ENCODE measurements at places on chromosomes 3 and 15.
A peak's percentile ranks its signal among the peaks of the same experiment; 100 is the strongest.

GRCh38 chr3:70179111-70179510 lies 133.3 kb downstream of the MDFIC2 start:
- DNase-seq, result no peak

DNA sequence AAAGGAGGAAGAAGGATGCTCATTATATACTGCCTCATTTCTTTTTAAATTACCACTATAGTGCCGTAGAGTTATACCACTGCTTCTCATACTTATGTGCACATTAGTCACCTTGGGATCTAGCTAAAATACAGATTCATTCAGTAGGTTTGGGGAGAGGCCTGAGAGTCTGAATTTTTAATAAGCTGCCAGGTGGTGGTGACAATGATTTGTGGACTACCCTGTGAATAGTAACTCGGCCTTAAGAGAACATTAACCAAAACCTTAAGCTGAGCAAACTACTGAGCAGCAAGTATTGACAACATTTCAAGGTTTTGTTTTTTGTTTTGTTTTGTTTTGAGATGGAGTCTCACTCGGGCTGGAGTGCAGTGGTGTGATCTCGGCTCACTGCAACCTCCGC lies 19.8 kb downstream of the UBA5 start:
- DNase-seq, result no peak

DNA sequence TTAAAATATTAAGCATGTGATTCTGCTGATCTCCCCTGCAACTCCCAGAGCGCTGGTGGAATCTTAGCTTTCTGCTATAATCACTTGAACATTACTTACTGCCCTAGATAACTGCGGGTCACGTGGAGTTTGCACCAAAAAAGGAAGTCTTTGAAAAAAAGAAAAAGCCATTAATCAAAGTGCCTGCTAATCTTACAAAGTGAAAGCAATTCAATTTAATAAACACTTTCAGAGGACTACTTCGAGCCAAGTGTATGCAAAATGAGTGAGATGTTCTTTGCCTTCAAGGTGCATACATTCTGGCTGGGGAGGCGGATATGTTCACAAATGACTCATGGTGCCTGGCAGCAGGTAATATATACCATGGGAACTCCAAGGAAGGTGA lies 109.9 kb upstream of the GAP43 start:
- DNase-seq, result no peak

DNA sequence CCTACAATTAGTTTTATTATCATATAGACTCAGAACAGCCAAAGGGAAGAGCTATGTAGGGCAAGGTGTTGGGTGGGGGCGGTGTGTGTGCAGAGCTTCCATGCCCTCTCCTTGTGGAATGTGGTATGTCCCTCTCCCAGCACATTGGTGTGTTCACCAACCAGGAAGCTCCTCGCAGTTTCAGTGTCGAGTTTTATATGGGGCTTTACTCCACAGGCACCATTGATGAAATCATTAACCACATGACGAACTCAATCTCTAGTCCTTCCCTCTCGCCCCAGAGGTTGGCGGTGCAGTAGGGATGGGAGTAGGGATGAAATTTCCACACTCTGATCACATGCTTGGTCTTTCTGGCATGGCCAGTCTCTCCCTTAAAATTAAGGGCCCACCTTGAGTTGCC lies 13.6 kb upstream of the SRP14 start:
- DNase-seq, result no peak

DNA sequence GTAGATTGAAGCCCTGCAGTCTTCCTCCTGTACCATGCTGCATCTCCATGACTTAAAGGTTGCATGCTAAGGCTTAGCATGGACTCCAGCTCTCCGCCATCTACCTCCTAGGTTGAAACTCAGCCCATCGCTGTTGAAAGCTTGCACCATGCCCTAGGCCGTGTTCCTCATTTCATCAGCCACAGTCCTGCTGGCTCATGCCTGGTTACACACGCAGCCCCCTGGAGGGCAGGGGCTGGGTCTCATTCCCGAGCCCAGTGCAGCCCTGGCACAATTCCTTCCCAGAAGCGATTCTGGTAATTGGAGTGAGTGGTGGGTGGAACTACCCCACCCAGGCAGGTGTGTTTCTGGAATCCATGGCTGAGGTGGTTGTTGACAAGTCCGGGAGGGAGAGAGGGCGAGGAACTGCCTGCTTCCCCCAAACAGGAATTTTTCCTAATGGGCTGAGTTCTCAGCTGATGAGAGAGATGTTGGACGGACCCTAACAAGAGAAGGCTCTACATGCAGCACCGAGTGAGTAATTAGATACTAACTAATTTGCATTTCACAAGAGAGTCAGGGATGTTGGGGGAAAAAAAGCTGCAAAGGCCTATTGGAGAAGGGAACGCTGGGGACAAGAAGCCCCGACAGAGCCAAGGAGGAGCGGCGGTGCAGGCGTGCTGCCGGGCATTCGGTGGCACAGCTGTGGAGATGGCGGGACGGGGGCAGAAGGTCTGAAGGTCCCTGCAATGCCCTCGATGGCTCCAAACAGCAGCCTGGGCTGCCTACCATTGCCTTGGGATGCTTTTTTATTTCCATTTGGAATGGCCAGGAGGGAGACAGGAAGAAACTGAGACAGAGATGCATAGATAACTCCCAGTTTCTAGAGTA lies 92.3 kb upstream of the TLE3 start:
- DNase-seq, result no peak

- peak; percentile 64 for DNase-seq
Measured at GRCh38 chr3:173371848-173372487, 25.6 kb upstream of the NLGN1 start.

GRCh38 chr15:61915640-61916039 lies 144.6 kb downstream of the VPS13C start:
- DNase-seq, result no peak

DNA sequence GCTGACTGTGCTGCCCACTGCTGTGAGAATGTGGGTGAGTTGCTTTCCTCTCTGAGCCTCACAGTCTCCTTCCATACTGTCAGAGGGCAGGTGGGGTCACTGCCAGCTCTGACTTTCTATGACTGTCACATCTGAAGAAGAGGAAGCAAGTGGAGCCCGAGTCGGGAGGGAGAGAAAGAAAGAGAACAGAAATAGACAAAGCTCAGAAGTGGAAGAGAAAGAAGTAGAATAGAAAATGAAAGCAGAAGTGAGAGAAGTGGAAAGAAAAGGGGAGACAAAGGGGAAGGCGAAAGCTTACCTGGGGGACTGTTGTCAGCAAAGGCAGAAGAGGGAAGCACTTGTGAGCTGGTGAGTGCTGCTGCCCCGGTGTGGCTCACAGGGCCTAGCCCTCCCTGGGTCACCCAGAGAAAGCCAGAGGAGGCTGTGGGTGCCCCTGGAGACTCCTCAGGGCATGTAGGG lies 57.9 kb downstream of the EPHB1 start:
- DNase-seq, result no peak

GRCh38 chr15:80978685-80979329 lies 10.8 kb downstream of the MESD start:
- no peak for DNase-seq

GRCh38 chr3:23949784-23950183 lies 4.7 kb downstream of the NR1D2 start:
- no peak for DNase-seq

DNA sequence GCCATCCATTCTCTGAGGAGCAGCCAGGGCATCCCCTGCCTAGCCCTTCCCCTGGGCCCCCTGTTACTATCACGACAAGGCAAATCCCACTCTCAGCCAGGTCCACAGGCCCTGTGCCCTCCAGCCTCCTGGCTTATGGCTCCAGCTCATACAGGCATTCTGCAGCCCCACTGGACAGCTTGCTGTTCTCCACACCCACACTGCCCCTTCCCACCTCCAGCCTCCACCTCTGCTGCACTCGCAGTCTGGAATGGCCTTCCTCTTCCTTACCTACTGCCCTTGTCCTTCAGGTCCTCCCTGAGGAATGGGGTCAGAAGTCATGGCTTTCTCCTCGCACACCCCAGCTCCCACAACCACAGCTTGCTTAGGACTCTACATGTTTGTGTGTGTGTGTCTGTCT lies 40.4 kb downstream of the CCDC33 start:
- no peak for DNase-seq

DNA sequence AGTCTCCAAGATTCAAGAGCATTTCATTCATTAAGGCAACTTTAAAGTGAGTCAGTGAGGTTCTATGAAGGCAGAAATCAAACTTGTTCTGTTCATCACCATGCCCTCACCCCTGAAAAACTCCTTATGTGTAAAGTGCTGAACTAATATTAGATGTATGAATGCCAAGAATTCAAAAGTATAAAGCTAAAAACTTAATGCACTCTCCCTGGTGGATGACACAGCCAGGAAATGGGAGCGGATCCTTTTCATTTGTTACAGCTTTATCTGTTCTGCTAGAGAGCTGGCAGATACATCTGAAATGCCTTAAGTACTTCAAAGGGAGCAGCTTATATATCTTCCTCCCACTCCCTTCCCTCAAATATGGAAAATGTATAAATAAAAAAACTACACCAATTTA lies 8.2 kb downstream of the TXNRD3 start:
- no peak for DNase-seq

DNA sequence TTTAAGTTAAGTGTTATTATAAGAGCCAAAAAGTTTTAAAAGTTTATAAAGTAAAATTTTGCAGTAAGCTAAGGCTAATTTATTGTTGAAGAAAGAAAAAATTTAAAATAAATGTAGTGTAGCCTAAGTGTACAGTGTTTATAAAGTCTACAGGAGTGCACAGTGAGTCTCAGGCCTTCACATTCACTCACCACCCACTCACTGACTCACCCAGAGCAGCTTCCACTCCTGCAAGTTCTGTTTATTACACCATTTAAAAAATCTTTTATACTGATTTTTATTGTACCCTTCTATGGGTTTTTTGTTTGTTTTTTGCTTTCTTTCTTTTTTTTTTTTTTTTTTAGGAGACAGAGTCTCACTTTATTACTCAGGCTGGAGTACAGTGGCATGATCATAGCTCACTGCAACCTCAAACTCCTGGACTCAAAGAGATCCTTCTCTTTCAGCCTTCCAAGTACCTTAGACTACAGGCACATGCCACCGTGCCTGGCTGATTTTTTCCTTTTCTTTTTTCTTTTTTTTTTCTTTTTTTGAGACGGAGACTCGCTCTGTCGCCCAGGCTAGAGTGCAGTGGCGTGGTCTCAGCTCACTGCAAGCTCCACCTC lies 25.9 kb downstream of the CSTA start:
- no peak for DNase-seq

GRCh38 chr3:23800731-23801130 lies 5.0 kb upstream of the UBE2E1 start:
- DNase-seq, result no peak

GRCh38 chr3:128320551-128321340 lies 145.9 kb downstream of the DNAJB8 start:
- DNase-seq, result no peak

DNA sequence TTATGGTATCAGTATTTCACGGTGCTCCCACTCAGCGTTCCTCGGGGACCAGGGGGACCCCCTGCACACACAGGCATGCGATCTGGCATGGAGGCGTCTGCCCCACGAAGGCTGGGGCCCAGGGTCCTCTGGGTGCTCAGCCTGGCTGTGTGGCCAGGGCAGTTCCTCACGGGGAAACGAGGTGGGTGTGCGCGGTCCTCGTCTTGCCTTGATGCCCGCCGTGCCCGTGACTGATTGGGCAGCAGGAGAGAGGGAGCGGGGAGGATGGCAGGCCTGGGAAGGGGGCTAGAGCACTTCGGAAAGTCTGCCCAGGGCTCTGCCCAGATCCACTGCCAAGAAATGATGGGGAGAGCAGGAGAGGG lies 10.9 kb downstream of the LINGO1 start:
- no peak for DNase-seq

DNA sequence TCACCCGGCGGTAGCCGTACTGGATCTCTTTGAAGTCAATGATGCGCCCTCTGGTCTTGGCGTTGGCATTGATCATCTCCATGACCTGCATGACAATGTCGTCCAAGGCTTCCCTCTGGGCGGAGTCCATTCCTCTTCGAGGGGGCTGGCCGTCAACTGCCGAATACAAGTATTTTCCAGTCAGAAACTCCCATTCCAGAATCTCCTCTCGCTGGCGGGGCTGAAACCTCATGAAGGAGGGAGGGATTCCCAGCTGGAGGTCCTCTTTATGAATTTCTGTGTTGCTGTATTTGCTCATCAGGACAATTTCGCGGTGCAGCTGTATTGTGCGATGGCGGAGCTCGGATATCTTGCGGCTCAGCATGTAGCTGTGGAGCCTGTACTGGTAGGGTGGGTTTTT lies 73.4 kb downstream of the CHSY1 start:
- no peak for DNase-seq

GRCh38 chr3:60339304-60339703 lies 911.9 kb downstream of the FHIT start:
- DNase-seq, result no peak

DNA sequence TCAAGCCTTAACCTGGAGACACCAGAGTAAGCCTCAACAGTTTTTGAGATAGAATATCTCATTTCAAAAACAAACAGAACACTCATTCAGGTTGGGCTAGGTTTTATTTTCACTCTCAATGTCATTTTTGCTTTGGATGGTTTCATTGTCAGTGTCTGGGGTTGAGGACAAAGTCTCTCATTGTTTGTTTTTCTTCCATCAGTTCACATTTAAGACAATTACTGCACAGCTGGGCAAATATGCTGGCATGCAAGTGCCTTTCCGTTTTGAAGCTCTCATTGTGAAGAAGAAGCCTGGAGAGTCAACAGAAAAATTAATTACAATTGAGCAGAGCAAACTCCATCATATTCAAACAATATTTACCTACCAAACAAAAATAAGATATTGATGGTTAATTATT lies 1050.0 kb downstream of the TBL1XR1 start:
- DNase-seq, result no peak

GRCh38 chr3:124767264-124767663 lies 37.0 kb downstream of the UMPS start:
- no peak for DNase-seq

GRCh38 chr3:177237206-177237605 lies 39.9 kb upstream of the TBL1XR1 start:
- no peak for DNase-seq

GRCh38 chr3:18758047-18758704 lies 333.0 kb upstream of the SATB1 start:
- DNase-seq, result peak; percentile 76

DNA sequence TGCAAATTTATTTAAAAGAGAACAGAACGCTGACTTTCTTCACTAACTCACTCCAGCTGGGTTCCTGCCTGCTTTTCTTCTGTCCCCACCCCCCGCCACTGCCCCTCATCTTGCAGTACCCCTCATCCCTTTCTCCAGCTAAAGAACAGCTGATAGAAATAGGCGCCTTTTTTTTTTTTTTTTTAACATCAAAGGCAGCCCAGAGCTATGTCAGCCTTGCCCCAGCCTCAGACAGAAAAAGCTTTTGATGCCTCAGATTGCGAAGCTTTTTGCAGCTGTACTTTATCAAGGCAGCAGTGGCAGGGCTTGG lies 1.8 kb downstream of the CADPS start:
- peak; percentile 65 for DNase-seq
